WTC11 (cell line): ENCODE measurements at places on chromosomes 3 and 15. TPM values are rescaled to one million over a fixed set of nuclear protein-coding genes. Genes with fewer than 3 reads are reported as not detected.

DNA sequence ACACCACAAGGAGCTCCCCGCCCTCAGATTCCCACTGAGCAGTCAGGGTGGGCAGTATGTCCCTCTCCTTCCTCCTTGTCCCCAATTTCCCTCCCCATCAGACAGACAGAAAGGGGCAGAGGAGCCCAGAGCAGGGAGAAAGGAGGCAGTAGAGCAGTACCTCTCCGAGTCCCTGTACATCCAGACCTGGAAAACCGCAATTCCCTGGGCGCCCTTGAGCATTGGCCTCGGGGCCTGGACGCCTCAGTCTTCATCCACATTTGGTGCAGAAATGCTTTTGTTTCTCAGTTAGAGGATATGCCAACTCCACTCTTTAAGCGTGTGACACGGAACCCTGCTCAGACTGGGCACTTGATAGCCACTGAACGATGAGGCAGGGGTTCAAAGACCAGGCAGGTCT lies 5.9 kb downstream of the ISG20 start:
- H3K36me3 ChIP-seq, result 0 out of 2 replicates have a peak, but pooled peaks cover 2% of the 10 kb centered on the region
- no peaks in the 10 kb centered on the region for H3K27me3 ChIP-seq
- H3K4me1 ChIP-seq, result 0 out of 2 replicates have a peak, but pooled peaks cover 2% of the 10 kb centered on the region
- DNase-seq, result no peak

- H3K27ac ChIP-seq, result no peak overlapping the region
- H3K27me3 ChIP-seq, result peaks cover 9% of the 10 kb centered on the region; the same call in 1 of the 2 replicates
- peaks cover 4% of the 10 kb centered on the region; the same call in 1 of the 2 replicates for H3K4me1 ChIP-seq
Measured at GRCh38 chr15:66912001-66912400, 153.4 kb upstream of the SMAD3 start.

DNA sequence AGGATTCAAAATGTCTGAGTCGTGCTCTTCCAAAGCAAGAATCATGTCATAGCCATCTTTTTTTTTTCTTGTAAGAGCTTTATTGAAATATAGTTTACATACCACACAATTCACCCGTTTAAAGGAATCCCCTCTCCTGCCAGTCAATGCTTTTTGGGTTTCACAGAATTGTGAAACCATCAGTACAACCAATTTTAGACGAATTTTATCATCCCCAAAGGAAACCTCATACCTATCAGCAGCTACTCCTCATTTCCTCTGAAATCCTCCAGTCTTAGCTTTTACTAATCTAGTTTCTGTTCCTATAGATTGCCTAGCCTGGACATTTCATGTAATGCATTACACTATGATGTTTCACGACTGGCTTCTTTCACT lies 39.6 kb downstream of the ADIPOQ start:
- H3K4me3 ChIP-seq, result no peak overlapping the region
- peaks cover 19% of the 10 kb centered on the region for H3K4me1 ChIP-seq
- no peaks in the 10 kb centered on the region; the same call in 1 of the 2 replicates for H3K27me3 ChIP-seq

DNA sequence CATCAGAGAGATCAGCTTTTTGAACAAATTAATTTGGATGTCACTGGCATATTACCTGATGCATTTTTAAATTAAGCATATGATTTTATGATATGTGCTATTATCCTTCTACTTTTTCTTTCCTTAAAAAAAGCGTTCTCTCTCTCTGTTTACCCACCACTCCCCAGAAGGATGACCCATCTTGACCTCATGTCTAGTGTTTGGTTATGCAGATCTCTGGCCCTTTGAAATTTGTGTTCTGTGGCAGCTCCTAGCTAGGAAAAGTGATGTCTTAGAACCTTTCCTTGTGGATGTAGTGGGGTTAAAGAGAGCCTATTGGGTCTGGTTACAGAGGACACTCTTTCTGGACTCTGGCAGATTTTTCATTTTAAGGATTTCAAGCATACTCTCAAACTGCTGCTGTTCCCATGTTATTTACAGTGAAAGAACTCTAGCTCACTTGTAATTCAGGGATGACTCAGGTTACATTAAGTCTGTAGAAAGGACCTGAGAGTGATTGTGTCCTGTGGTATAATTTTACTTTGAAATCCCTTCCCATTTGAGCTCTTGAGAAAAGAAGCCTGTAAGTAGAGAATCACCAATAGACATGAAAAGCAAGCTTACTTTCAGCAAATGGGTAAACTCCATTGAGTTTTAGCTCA lies 23.8 kb downstream of the ARHGEF26 start:
- no peak overlapping the region for H3K27ac ChIP-seq
- H3K4me1 ChIP-seq, result peaks cover 40% of the 10 kb centered on the region
- no peaks in the 10 kb centered on the region for H3K36me3 ChIP-seq
- H3K4me3 ChIP-seq, result no peak overlapping the region
- H3K27me3 ChIP-seq, result no peaks in the 10 kb centered on the region
- DNase-seq, result no peak

GRCh38 chr15:95868970-95869369 lies 461.5 kb upstream of the NR2F2 start:
- no peaks in the 10 kb centered on the region for H3K36me3 ChIP-seq
- no peak overlapping the region for H3K4me3 ChIP-seq
- 0 out of 2 replicates have a peak, but pooled peaks cover 4% of the 10 kb centered on the region for H3K4me1 ChIP-seq
- no peaks in the 10 kb centered on the region; the same call in 1 of the 2 replicates for H3K27me3 ChIP-seq
- no peak overlapping the region for H3K27ac ChIP-seq
- no peak for DNase-seq

GRCh38 chr3:128145279-128145678 lies 8.0 kb upstream of the EEFSEC start:
- no peaks in the 10 kb centered on the region for H3K4me1 ChIP-seq
- DNase-seq, result no peak
- H3K4me3 ChIP-seq, result no peak overlapping the region
- H3K27ac ChIP-seq, result no peak overlapping the region
- peaks cover 10% of the 10 kb centered on the region for H3K27me3 ChIP-seq

- peak; percentile 90 for DNase-seq
- no peak overlapping the region for H3K27ac ChIP-seq
- no peaks in the 10 kb centered on the region for H3K36me3 ChIP-seq
- no peaks in the 10 kb centered on the region for H3K27me3 ChIP-seq
- no peak overlapping the region for H3K4me3 ChIP-seq
- no peaks in the 10 kb centered on the region for H3K4me1 ChIP-seq
Measured at GRCh38 chr3:185976977-185977678, 39.3 kb upstream of the TRA2B start.

DNA sequence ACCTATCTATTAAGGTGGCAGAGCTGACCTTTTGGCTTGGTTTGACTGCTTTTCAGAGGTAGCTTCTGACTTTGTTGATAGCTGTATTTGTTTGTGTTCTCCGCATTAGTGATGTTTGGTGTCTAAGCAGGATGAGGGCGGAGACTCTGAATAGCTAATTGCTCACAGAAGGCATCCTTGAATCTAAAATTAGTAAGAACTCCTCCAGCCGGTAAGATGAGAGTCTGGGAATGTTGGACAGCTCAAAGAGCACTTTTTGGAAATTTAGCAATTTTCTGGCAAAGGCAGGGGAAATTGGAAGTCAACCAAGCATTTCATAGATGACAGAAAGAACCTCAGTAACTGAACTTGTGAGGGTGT lies 174.1 kb downstream of the KLHL25 start:
- H3K4me3 ChIP-seq, result no peak overlapping the region
- no peak overlapping the region for H3K27ac ChIP-seq
- DNase-seq, result no peak
- H3K27me3 ChIP-seq, result no peaks in the 10 kb centered on the region
- H3K36me3 ChIP-seq, result no peaks in the 10 kb centered on the region

EEF1AKMT4 gene
- total RNA-seq, result 11.3 to 11.8 TPM (median 11.4 TPM) in 3 replicates

ZKSCAN7 gene
- total RNA-seq, result 8.3 to 9.4 TPM (median 8.9 TPM) in 3 replicates

DNA sequence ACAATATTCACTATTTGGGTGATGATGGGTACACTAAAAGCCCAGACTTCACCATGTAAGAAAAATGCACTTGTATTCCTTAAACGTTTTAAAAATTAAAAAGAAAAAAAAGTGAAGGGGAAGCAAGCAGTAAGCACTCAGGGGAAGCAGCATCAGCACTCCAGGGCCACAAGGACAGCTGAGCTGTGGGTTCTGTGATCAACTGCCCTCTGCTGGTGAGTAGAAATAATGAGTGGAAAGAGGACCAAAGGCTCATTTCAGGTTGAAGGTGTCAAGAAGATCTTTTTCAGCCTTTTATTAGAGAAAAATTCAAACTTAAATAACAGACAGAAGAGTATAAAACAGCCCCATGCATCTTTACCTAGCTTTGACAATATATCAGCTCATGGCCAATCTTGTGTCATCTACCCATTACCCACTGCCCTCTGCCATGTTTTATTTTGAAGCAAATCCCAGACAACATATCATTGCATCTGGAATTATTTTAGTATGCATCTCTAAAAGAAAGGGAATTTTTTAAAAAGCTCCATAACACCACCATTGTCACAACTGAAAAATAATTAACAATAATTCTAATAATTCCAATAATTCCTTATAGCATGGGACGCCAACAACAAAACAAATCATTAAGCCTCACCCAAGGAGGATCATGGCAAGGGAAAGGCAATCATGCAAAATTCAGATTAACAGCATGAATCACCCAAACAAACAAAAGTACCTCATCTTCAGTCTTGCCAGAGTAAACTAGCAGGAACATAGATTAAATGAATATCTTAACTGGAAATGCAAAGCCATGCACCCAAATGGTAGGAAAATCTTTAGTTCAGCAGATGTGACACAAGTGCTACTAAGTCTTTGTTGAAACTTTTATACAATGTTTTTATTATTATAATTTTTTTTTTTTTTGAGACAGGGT lies 42.5 kb downstream of the TAMM41 start:
- H3K4me1 ChIP-seq, result no peaks in the 10 kb centered on the region; the same call in 1 of the 2 replicates
- H3K4me3 ChIP-seq, result no peak overlapping the region
- H3K27ac ChIP-seq, result no peak overlapping the region
- peaks cover 61% of the 10 kb centered on the region for H3K36me3 ChIP-seq
- H3K27me3 ChIP-seq, result no peaks in the 10 kb centered on the region

DNA sequence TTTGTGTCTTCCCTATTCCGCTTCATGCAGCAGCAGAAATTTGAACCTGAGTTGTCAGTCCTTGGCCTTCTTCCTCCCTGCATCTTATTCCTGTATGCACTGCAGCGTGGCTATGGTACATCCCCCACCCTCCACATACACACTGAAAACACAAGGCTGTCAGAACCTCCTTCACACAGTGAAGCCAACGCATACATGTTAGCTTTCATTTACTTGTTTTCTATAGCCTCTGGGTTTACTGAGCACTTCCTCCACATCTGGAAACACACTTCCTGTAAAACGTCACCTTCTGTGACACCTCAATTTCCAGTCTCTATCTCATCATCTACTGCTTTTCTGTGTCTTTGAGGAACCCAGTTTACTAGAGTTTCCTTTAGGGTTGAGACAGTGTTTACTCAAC lies 47.0 kb downstream of the SUSD5 start:
- no peaks in the 10 kb centered on the region for H3K36me3 ChIP-seq
- H3K4me1 ChIP-seq, result no peaks in the 10 kb centered on the region
- H3K27ac ChIP-seq, result no peak overlapping the region
- H3K4me3 ChIP-seq, result no peak overlapping the region
- H3K27me3 ChIP-seq, result no peaks in the 10 kb centered on the region
